Stimulated activated CD8-positive, alpha-beta memory T cell treated with anti-CD3 and anti-CD28 coated beads, Interleukin-2, amount 100 ng/mL, for 48 hours (primary cell): ENCODE measurements at places on chromosomes 7 and 10.

- DNase-seq: no peak
Observed at GRCh38 chr10:48273741-48274140, 755 bp downstream of the FRMPD2 start.

- DNase-seq: no peak
Observed at GRCh38 chr7:54940748-54941147, 78.1 kb upstream of the EGFR start.

GRCh38 chr10:131931981-131932380 is 31.2 kb downstream of the PPP2R2D start:
- no peak for DNase-seq

DNA sequence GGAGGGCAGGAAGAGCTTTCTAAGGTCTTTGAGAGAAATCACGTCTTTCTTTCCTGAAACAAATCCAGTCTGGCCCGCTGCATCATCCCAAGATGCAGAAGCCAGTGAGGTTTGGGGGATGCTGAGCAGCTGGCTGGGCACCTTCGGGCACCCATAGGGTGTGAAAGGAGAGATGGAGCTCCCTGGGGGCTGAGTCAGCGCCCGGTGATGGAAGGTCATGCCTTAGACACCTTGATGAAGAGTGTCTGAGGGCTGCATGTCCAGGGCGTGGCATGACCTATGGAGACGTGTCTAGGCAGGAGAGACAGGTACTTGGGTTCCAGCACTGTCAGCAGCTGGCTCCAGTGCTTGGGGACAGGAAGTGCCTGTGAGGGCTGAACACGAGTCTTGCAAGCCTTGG is 88.3 kb downstream of the GOLGA7B start:
- DNase-seq: no peak
